ENCODE measurements at places on chromosomes 7 and 10.

DNA sequence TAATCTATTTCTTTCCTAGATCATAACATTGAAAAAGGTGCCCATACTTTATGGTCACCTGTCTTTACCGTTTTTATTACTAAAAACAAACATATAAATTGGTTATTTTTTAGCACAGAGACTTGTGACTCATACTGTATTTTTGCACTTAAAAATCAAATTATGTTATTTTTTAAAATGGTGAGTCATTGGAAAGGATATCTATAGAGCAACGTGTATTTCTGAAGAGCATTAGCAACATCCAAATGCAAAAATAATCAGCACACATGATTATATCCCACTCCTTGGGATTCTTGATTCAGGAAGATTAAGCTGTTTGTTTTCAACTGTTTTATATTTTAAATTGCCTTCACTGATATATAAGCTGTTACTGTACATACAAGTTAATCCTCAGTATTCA, 40.7 kb upstream of the FMC1 start:
- DNase-seq: no peak

DNA sequence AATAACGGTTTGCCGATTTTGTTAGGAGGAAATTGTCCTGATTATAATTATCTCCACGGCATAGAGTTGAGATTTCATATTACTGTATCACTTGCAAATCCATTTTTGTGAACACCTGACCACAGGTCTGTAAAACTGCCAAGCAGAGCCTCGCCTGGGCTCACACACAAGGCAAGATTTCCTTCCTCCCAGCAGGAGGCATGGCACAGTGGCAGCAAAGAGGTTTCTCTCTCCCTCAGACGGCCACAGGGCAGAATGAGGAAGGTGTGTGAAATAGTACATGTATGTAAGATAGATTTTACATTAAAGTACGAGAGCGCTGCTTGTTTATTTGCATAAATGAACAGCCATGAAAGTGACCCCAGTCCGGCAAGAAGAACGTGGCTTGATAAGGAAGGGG, 130.1 kb downstream of the CELF2 start:
- DNase-seq: no peak

DNA sequence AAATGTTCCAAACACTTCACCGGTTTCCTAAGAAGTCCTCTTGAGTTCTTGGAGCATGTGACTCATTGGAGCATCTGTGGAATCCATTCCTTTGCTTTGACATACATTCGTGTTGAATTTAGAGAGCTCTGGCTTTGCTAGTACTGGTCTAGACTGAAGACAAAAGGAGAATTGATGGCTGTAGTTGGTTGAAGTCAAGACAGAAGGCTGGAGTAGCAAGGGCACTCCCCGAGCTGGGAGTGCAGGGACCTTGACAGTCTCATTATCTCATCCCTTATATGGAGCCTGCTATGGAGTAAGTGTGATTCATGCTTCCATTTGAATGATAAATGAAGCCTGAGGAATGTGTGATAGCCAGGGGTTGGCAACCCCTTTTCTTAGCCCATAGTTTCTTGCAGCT, 1249.1 kb downstream of the TYW1 start:
- no peak for DNase-seq

DNA sequence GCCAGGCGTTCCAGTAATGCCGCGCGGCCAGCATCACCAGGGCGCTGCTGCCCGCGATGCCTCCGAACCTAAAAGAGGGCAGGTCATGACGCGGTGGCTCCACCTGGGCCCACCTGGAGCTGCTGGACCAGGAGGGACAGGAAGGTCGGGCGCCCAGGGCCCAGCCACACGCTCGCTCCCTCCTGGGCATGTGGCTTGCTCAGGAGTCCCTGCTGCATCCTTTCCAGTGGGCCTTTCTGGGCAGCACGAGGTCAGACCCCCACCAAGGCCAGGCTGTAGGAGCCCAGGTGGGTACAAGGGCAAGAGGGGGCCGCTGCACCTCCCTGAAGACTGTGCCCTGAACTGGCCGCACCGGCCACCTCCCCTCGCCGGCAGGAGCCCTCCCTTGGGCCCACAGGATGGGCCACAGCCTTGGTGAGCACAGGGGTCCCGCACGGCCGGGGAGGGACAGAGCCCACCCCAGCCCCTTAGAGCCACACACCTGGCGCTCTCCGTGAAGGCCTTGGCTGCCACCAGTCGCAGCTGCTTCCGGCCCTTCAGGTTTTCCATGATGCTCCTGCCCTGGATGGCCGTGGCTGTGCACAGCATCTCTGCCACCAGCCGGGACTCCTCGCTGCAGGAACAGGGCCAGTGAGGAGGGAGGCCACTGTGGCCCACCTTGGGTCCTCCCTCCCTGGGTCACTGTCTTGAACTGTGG, 43.2 kb downstream of the CFAP46 start:
- DNase-seq: no peak

GRCh38 chr10:6336016-6336415, 133.3 kb downstream of the PFKFB3 start:
- DNase-seq: no peak

DNA sequence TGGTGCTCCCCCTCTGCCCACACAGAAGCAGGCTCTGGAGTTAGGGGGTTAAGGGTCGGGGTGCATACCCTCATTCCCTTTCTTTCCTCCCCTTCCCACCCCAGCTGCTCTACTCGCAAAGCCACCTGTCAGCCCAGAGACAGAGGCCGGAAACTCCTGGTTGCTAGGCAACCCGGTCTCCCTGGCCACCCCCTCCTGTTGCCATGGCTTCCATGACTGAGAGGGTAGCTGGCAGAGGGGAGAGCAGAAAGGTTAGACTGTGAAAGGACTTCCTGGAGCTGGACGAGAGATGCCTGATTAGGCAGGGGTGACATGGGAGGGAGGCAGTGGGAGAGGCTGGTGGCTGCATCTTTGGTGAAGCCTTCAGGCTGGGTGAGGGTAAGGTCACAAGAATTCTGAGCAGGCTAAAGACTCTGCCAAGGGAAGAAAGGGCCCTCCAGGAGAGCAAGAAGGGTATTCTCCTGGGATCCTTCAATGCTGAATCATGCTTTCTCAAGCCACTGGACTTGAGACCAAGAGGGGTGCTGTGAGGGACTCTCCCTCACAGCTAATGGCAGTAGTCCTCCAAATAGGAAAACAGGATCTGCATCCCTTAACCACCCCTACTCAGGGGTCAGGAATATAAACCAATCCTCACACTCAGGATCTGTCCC, 5.4 kb downstream of the PSD start:
- DNase-seq: no peak

DNA sequence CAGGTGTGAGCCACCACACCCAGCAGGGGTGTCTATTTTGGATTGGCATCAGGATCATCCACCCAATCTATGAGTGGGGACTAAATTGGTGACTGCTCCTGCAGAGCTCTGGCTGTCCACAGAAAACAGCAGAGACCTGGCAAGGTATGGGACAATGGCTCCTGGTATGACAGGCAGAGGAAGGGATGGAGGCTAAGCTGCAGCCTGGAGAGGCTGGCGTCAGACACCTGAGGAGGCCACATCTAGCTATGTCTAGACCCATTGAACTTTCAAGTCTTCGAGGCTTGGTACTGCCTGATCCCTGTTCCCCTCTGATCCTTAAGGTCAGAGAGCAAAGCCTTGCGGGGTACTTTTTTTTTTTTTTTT, 3.2 kb upstream of the SERPINE1 start:
- DNase-seq: no peak

DNA sequence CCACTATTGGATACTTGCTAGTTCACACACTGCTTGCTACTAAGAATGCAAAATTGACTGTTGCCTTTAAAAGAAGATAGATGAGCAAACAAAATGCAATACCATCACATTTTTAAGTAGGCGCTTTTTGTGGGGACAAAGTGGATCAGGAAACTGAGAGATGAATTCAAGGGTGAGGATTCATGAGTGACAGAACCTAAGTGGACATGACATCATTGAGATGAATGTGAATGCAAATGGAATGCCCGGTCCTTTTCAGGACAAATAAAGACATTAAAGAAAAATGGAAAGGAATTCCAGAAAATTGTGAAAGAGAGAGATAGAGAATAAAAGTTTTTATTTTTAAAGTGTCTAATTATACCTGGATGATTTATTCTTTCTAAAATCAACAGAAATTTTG, 106.3 kb upstream of the AKR1E2 start:
- no peak for DNase-seq

DNA sequence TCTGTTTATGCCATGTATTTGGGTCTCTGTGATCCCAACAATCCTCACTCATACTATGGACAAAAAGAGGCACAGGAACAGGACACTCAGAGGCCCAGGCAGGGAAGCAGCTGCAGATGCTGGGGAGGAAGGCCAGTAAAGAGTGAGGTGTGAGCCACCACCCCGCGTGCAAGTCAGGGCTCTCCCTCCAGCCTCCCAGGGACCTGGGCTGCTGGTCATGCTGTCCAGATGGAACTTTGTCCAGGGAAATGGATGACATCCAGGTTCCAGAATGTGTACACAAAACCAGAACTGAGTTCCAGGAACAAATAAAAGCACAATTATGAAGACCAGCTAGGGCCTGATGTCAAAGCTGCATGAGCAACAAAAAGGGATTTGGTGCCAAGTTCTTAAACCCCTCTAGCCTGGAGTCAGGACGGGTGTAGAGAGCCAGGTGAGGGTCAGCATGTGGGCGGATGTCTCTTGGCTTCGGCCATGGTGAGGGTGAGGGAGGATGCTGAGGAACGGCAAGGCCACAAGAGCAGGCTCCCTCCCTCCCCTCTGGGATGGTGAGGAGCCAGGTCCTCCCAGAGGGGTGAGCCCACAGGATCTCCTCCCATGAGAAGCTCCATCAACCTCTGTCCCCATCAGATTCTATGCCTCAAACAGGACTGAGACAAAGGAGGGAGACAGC, 739.7 kb downstream of the PARD3 start:
- no peak for DNase-seq

DNA sequence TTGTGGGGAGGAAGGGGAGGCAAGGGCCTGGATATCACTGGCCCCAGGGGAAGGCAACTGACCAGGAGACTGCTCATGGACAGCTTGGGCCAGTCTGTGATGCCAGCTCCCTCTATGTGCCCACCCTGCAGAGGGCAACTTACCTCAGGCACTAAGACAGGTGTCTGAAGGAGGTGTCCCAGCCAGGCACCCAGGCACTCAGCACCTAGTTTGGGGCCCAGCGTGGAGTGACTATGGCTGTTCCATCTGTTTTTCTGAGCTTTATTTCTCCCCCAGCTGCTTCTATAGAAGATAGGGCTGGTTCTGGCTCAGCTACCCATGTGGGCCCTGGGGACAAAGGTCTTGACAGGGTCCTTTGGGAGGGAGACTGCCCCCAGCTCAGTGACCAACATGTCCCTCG, 150.6 kb upstream of the PCBD1 start:
- no peak for DNase-seq

DNA sequence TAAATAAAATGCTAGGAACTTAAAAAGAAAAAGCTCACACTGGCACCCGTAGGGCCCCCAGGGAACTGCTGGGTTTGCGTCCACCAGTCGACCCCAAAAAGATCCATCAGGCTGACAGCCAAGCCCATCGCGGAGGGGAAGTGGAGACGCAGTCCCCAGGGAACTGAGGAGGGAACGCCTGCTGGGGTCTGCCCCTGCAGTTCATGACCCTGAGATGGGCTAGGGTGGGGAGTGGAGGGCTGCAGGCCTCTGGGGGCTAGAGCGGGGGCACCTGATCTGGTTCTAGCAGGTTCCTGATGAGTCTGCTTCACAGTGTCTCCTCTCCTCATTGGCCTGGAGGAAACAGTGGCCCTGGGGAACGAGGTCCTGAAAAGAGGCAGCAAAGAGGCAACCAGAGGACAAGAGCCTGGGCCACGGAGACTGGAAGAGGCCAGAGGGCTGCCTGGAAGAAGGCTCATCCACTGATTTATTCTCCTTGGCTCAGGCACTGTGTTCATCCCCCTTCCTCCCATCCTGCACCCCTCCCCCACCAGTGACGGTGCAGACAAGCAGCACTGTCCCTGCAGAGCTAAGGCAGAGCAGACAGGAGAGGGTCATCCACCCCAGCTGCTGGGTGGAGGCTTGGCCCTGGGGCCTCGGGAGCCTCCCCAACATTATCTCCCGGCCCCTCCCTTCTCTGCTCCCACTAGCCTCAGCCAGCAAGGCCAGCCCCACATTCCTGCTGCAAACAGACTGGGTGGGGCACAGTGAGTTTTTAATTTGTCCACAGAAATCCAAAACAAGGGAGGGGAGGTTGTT, 24.7 kb upstream of the HSPA12A start:
- DNase-seq: peak; percentile 59

Data from transverse colon (tissue), 4 donors.